ENCODE measurements at places on chromosomes 1 and 21. TPM values are rescaled to one million over a fixed set of nuclear protein-coding genes. Genes with fewer than 3 reads are reported as not detected.

ACKR1 gene
- total RNA-seq = 180 TPM

SYCP1 gene
- total RNA-seq = not detected

KCNT2 gene
- total RNA-seq = 12.0 TPM

S100A1 gene
- 8.3 TPM for total RNA-seq

ADORA3 gene
- total RNA-seq = 13.7 TPM

MATN1 gene
- total RNA-seq = not detected

HTR1D gene
- total RNA-seq = not detected

IL20 gene
- total RNA-seq = not detected

SMCP gene
- total RNA-seq = not detected

USH2A gene
- total RNA-seq = 0.39 TPM

OR2L2 gene
- total RNA-seq = not detected

ST6GALNAC5 gene
- 7.3 TPM for total RNA-seq

HEATR1 gene
- 23.3 TPM for total RNA-seq

SPATA1 gene
- not detected for total RNA-seq

PPM1J gene
- total RNA-seq = 2.6 TPM

VWA5B1 gene
- 0.12 TPM for total RNA-seq

HMGB4 gene
- not detected for total RNA-seq

AJAP1 gene
- 0.32 TPM for total RNA-seq

RNF186 gene
- not detected for total RNA-seq

CTSK gene
- 69.1 TPM for total RNA-seq

VCAM1 gene
- total RNA-seq = 4.7 TPM

FUBP1 gene
- 135 TPM for total RNA-seq

SOD1 gene
- total RNA-seq = 266 TPM

FALEC gene
- total RNA-seq = not detected

DIO1 gene
- not detected for total RNA-seq

OR2AK2 gene
- not detected for total RNA-seq

SPRR1A gene
- not detected for total RNA-seq

GFI1 gene
- total RNA-seq = 0.27 TPM

KRTAP12-2 gene
- total RNA-seq = not detected

ARHGEF16 gene
- 2.3 TPM for total RNA-seq
